ENCODE measurements at places on chromosomes 11 and 22. TPM values are rescaled to one million over a fixed set of nuclear protein-coding genes. Genes with fewer than 3 reads are reported as not detected.

BLID gene
- 1.6 TPM for total RNA-seq

- DNase-seq, result no peak
These were observed 61.7 kb downstream of the DDI1 start for GRCh38 chr11:104098132-104098531.

- DNase-seq, result no peak
These were observed 1145.1 kb downstream of the LRRC4C start for GRCh38 chr11:40314327-40314726.

DNA sequence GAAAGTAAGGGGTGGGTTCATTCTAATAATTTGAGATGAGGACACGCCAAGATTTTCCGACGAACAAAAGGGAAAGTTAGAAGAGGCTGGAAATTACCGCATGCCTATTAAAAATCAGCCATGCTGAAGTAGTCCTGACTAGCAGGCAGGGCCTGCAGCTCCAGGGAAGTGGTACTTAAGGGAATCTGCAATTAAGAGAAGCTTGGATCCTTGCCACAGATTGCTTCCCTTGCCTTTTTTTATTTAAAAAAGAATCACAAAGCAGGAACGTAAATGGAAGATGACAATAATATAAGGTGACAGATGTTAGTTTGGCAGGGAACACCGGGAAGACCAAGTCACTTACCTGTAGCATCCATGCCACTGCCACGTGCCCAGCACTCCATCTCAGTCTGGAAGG is 359.3 kb downstream of the CADM1 start:
- DNase-seq, result no peak

DNA sequence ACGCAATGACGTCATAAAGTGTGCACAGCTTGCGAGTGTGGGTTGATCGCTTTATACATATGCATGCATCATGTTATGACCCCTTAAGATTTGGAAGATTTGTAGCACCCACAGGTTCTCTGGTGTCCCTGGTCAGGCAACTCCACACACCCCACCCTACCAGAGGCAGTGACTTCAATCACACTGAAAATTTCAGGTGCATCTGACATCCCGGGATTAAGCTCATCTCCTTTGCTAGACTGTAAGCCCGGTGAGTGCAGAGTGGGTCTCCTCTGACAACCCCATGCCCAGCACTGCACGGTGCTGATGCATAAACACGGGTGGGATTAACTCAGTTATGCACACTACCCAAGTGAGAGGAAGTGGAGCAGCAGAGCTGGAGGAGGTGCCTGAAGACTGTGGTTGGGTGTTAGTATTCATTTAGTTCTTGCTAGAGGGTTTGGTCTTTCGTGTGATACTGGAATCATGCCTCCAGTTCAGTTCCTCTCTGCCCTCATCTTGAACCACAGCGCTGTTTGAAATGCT is 6.5 kb downstream of the ARSA start:
- DNase-seq, result no peak

DNA sequence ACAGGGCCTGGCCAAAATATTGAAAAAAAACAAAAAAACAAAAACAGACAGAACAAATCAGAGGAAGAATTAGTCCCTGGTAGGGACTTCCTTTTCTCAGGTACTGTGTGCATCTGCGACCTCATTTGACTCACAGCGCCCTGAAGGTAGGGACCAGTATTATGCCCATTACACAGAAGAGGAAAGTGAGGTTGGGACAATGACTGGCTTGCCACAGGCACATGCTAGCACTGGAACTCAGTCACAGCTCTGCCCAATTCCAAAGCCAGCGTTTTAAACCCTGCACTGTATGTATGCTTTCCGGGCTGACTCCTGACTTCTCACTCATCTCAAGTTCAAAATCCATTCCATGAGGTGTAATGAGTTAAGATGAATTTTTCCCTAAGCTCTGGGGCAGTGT is 3.3 kb downstream of the SEC14L4 start:
- DNase-seq, result no peak

PTPRJ gene
- total RNA-seq, result 8.7 TPM

GRCh38 chr11:113488931-113489351 is 13.7 kb upstream of the DRD2 start:
- no peak for DNase-seq
